ENCODE measurements at places on chromosomes 4 and X.

GRCh38 chr4:174036576-174036975 lies 246.9 kb downstream of the FBXO8 start:
- DNase-seq, result no peak

DNA sequence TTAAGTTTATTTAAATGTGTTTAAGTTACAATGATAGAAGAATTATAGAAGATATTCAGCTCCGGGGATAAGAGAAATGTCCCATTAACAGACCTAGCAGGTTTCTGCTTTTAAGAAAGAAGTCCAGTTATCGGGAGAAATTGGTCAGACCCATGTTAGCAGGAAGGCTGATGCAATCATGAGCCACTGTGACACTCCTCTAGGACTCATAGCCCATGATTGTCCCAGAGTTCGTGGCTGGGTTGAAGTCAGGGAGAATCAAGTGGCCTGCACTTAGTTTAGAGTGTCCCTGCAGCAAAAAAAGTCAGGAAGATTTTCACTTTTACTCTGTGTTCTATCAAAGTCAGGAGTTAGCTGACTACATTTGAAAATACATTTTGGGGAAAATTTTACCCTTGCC lies 72.0 kb downstream of the TMEM144 start:
- no peak for DNase-seq

GRCh38 chr4:175407926-175408325 lies 404.1 kb downstream of the GPM6A start:
- no peak for DNase-seq

GRCh38 chrX:13051529-13052172 lies 7.2 kb upstream of the FAM9C start:
- DNase-seq, result no peak

All from progenitor cell of endocrine pancreas (in vitro differentiated cells).